CD4-positive, alpha-beta T cell treated with Interleukin-1 beta for 1 hour (primary cell): ENCODE measurements at places on chromosomes 11 and 22.

- peak; percentile 24 for DNase-seq
These were observed 599 bp downstream of the SIK3 start for GRCh38 chr11:117097389-117098268.

DNA sequence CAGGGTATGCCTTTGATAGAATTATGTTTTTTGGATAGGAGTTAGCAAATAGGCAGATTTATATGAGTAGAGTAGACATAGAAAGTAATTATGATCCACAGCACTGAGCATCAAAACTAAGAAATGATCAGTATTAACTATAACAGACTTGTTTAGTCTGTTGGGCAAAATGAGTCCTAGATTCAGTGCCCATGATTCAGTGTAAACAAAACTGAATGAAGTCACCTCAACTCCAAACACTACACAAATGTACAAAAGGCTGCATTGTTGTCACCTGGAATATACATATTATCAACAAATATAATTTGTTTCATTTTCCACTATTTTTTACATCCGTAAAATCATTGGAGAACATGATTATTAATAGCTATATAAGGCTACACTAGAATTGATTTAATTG, 6.7 kb downstream of the UEVLD start:
- no peak for DNase-seq

- no peak for DNase-seq
These were observed 9.3 kb downstream of the SLC25A1 start for GRCh38 chr22:19169002-19169946.

DNA sequence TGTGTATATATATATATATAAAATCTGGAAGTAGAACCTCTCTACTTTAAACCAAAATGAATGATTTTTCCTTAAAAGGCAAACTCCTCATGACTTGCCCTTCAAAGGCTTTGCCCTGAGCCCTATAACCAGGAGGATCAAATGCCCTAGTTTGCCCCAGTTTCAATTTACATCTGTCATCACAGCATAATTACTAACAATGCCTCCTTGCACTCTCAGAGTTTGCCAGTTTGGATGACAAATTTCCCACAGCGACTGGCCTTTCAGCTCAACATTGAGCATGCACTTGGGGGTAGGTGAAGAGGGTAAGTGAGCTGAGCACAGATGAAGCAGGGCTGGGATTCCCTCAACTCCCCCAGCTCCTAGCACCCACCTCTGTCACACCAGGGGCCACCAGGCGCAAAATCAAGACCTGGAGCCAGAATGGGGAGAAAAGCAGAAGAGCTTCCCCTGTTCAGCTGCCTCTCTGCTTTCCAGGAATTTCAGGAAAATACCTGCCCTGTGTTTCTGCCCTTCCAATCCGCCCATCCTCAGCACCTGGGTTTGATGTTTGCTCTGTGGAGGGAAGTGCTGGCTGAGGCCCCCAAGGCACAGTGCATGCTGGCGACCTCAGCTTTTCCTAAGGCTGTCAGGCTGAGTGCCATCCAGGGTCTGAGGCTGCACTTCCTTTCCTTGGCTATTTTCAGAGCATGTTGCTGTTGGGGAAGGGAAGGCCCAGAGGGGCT, 67.5 kb downstream of the ADAMTS15 start:
- no peak for DNase-seq

DNA sequence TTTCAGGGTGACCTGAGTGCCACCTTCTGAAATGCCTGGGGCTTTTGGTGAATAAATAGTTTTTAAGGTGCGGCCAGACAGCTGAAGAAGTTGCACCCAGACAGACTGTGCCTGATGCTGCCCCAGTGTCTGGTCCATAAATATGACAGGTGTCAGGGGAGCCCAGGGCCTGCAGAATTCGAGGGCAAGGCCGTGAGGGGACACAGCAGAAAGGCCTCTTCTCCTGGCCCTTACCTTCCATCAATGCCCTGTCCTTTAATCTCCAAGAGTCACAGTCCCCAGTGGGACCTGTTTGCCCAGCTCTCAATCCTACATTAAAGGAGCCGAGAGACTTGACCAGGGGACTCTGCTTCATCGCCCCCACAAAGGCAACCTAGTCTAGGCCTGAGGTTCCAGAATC, 45.7 kb downstream of the NAT10 start:
- DNase-seq: no peak

DNA sequence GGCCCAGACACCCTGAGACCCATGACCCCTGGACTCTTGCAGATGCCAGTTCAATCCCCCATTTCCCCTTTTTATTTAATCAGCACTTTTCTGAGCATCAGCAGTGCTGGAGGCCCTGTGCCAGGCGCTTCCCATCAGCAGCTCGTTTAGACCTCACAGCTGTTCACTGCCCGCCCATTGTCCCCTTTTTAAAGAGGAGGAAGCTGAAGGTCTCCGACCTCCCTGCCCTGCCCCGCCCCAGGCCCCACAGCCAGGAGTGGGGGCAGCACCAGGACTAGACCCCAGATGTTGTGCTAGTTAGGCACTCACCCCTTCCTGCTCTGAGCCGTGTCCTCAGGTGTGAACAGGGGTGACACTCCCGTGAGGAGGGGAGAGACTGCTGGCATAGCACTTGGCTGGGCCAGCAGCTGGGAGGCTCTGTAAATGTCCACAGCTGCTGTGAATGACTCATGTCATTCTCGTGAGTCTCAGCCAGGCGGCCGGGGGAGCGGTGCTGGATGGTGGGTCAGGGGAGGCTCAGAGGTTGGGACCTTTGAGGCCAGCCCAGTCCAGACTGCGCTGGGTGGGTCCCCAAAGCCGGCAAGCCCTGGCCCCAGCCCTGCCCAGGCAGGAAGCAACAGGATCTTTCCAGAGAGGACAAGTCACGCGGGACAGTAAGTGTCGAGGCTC, 19.9 kb downstream of the EMID1 start:
- DNase-seq: no peak

GRCh38 chr11:130721023-130721681, 195.1 kb downstream of the SNX19 start:
- DNase-seq: no peak

DNA sequence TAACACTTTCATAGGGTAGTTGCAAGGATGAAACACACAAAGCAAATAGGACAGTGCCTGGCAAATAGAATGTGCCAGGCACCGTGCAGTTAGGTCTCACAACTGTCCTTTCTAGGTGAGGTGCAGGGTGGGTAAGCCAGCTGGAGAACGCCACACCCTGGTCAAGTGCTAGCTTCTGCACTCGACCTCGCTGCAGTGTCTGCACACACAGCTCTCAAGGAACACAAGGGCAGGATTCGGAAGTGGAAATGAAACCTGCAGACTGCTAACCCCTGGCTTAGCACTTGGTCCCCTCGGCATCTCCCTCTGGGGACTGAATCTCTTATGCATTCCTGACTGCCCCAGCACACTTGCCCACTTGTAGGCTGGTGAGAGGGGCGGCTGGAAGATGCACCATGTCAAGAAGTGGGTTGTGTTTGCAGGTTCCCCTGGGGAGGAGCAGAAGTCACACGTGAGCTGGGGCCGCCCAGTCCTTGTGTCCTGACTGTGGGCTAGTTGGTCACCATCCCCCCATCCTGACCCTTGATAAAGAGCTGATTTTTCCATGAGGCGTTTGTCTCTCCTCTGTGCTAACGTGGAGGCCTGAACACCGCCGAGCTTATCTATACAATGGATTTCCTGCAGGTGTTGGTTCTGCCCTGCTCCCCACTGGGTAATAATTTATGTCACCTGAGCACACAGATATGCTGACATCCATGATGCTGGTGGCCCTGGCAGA, 89.0 kb downstream of the MICAL2 start:
- DNase-seq: no peak

DNA sequence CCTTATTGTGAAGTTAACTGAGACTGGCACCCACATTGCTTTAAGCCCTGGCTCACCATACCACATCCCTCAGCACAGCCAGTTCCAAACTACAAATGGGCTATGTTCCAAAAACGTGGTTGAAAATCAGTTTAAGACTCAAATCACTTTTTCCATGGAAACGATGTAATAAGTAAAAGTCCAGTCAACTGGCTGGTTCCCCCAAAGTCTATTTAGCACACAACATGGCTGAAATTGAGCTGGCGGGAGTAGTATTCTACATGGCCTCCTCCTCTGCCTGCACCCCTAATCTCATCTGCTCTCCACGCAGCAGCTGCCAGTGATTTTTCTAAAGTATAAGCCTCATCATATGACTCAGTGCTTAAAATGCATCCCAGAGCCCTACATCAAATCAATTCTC, 40.9 kb upstream of the BIRC3 start:
- no peak for DNase-seq

DNA sequence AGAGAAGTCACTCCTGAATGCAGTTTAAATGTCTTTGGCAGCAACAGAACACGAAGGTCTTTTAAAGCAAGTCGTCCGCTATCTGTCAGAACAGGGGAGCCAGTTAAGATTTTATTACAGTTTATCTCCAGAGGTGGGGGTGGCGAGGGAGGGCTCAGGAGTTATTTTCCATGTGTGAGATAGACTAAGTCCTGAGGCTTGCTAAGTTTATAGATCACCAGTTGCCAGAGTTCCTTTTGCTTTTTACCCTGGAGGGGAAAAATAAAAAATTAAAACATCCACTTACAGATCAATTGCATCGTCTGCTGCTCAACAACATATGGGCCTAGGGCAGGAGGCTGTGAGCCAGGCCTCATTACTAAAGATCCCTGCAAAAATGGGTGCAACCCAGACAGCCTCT, 90.7 kb downstream of the SNX19 start:
- no peak for DNase-seq

GRCh38 chr11:66488957-66489356, 8.7 kb downstream of the DPP3 start:
- no peak for DNase-seq

GRCh38 chr11:95108159-95108611, 18.5 kb downstream of the ENDOD1 start:
- no peak for DNase-seq

DNA sequence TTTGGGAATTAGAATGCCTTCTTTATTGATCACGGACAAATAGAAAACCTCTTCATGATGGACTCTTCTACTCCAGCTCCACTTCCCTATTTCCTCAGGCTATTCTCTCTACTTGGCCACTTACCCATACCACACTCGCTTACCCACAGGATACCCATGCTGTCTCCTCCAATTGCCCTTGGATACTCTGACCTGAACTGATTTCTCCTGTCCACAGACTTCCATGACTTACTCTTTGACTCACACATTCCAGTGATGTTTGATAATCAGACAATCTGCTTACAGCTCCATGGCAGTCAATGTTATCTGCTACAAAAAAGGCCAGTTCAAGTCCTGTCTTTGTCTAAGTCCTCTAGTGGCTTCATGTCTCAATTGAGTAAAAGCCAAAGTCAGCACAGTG, 292.0 kb upstream of the CTSC start:
- DNase-seq: no peak

- DNase-seq: no peak
These were observed 26.8 kb downstream of the BARX2 start for GRCh38 chr11:129402206-129403171.

DNA sequence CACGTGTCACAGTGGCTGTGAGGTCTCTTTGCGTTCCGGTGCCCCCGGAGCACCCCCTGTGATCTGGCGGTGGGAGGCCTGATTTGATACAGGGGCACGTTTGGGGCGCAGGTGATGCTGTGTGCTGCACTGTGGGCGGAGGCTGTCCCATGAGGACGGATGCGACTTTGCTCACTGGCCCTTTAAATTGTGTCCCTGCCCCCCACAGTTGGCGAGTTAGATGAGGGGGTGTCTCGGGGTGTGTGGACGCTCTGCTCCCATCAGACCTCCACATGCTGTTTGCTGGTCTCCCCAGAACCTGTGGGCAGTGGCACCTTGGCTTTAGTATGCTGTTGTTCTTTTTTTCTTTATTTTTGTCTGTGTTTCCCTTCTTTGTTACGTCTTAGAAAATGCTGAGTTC, 5.2 kb downstream of the ZBED4 start:
- no peak for DNase-seq

- DNase-seq: no peak
These were observed 249.0 kb downstream of the DYNC2H1 start for GRCh38 chr11:103358251-103358650.

- DNase-seq: no peak
These were observed 89.8 kb downstream of the PLEKHA7 start for GRCh38 chr11:16924462-16924825.

GRCh38 chr22:42414565-42415303, 17.5 kb downstream of the NFAM1 start:
- DNase-seq: no peak

DNA sequence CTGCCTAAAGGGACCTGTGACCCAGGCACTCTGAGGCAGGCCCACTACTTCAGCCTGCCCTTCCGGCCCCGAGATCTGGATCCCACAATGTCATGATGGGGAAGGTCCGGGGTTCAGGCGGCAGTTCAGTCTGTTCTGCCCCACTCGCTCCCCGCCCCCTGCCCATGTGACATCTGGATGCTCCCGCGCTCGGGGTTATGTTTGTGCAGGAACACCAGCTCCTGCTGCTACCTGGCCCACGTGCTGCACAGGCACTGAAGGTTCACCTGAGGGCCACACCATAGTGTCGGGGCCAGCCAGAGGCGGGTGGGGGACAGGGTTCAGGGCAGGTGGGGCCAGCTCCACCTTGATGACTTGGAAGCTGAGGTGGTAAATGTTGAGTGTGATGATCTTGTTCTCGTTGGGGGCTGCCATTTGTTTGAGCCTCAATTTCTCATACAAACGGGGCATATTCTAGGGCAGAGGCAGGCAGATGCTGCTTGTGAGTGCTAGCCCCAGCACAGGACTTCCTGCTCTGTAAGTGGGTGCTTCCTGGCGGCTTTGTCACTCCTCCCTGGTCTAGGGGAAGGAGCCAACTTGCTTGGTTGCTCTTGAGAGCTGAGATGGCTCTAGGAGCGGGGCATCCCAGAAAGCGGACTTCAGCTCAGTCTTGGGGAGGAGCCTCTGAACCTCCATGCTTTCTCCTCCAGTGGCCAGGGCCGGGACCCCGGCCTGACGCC, 4.4 kb upstream of the SIPA1 start:
- no peak for DNase-seq
